Stimulated activated CD8-positive, alpha-beta memory T cell treated with anti-CD3 and anti-CD28 coated beads, Interleukin-2, amount 100 ng/mL, for 48 hours (primary cell): ENCODE measurements at places on chromosomes 1 and 21.

DNA sequence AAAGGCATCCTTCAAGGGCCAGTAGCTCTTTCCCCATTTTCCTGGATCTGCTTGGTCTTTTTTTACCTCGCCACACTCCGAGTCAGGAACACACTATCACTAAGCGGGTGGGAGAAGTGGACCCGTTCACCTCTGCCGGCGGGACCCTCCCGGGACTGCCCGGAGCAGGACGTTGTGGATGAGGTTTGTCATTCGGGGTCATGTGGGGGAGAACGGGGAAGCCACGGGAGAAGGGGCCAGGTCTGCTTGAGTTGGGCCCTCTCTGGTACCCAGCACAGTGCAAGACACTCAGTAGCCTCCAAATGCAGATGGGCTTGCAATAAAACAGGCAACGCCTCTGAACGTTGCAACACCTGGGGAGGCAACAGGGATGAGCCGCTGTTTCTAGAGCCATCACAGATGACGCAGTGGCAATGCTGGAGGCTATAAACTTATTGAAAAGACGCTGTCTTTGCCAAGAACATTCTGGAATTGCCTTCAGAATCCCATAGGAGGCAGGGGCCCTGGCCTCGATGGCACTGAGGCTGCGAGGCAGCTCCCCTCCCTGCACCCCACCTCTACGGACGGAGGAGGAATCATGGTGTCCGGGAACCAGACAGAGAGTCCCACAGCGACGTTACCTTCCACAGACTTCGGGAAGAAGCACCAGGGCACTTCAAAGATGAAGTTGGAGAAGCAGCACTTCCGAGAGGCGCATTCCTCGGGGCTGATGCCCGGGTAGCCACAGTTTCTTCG is 3.8 kb downstream of the TFF2 start:
- no peak for DNase-seq

DNA sequence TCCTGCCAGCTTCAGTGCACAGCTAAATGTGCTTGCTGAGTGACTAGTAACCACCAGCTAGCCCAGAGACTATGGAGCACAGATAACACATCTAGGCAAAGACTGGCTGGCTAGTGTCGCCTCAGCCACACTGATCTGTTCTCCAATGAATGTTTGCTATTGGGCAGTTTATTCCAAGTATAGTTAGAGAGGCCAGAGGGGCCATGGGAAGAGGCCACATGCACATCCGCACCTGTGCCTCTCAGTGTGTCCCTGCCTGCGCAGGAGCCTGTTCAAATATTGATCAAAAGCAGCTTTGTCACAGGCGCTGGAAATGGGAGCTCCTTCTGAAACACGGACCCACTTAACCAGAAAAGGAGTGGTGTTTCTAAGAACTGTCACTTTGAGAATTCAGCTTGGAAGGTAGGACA is 51.3 kb upstream of the ATP1A1 start:
- DNase-seq, result no peak

- no peak for DNase-seq
Measured at GRCh38 chr1:17550729-17551584, 11.5 kb downstream of the ARHGEF10L start.

- DNase-seq, result peak; percentile 82
Measured at GRCh38 chr1:206784471-206784903, 12.2 kb upstream of the IL10 start.

DNA sequence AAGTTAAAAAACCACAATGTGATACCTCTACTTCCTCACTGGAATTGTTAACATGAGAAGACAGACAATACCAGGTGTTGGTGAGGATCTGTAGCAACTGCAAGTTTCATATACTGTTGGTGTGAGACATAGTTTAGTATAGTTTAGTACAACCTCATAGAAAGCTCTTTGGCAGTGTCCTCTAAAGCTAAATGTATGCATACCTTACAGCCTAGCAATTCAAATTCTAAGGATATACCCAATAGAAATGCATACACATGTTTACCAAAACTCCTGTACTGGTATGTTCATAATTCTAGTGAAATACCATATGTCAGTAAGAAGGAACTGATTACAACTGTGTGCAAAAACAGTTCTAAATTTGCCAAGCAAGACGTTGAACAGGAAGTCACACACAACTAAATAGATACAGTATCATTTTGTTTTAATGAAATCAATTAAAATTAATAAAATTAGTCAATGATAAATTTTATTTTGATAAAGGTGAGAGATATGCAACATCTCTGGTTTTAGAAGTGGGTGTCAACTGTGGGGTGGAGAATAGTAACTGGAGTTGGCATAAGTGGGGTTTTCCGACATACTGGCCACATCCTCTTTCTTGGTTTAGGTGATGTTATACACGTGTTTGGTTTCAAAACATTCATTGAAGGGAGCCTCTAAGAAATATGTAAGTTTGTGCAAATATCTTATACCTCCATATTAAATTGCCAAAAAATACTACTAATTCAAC is 450.7 kb downstream of the PTPRC start:
- no peak for DNase-seq

GRCh38 chr1:3018051-3018471 is 3.2 kb upstream of the ACTRT2 start:
- DNase-seq, result no peak

GRCh38 chr1:215076322-215076721 is 6.2 kb upstream of the KCNK2 start:
- DNase-seq, result no peak

GRCh38 chr1:147252540-147252939 is 10.1 kb downstream of the CHD1L start:
- DNase-seq, result no peak

DNA sequence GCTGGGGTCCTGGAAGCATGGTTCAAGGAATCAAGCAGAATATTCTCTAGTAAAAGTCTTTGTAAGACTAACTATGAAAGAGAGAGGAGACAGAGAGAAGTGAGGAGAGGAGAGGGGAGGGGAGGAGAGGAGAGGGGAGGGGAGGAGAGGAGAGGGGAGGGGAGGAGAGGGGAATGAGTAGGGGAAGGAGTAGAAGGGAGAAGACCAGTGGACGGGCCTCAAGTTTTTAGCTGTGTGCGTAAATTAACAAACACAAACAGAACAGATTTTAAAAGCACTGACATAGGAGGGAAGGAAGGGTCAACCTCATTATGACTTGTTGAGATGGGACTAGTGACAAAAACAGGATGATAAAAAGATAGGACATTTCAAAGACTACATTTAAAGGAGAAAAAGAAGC is 62.8 kb downstream of the ST3GAL3 start:
- no peak for DNase-seq

GRCh38 chr1:200038981-200039848 is 11.7 kb downstream of the NR5A2 start:
- no peak for DNase-seq

DNA sequence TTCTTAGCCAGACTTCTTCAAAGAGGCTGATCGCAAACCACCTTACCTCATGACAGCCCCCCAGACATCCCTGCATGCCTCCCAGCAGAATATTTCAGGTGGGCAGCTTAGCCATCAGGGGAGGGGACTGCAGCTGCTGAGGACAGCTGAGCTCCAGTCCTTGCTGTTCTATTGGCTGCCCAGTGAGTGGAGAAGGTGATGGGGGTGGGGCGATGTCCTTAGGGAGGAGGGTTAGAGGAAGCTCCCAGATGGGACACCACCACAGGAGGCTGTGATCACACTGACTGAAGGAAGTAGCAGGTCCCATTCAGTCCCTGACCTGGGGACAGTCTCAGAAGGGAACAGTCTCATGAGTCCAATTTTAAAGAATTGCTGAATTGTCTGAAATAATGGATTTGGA is 38.3 kb downstream of the GJA5 start:
- DNase-seq, result no peak

GRCh38 chr1:111660204-111661150 is 40.9 kb downstream of the RAP1A start:
- DNase-seq, result no peak

DNA sequence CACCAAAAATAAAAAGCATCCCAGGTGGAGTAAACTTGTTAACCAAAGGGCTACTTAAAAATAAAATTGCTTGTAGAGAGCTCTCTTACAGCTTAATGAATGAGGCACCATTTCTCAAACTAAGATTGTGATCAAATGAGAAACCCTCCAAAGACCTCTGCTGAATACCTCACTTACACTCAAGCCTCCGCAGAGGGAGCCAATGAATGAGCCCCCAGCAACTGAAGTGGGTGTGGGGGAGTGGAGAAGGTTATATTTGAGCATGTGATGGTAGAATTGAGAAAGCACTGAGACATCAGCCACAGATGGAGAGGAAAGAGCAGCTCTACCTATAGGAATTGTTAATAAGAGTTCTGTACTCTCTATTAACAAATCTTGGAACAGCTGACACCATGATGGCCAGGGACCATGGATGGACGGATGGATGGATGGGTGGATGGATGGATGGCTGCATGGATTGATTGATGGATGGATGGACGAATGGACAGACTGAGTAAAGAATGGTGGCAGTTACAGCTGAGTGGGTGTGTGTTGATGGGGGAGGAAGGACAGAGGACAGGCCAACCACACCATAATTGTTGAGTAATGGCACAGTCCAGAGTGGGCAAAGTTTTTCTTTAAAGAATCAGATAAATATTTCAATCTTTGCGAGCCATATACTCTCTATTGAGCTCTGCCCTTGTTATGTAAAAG is 20.3 kb upstream of the TIAM1 start:
- DNase-seq, result no peak

DNA sequence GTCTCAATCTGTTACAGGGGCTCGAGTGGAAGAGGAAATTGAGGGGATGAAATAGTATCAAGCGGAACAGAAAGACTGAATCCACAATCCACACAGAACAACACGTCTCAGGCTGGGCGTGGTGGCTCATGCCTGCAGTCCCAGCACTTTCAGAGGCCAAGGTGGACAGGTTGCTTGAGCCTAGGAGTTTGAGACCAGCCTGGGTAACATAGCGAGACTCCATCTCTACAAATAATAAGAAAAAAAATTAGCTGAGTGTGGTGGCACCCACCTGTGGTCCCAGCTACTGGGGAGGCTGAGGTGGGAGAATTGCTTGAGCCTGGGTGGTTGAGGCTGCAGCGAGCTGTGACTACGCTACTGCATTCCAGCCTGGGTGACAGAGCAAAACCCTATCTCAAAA is 25.7 kb downstream of the VPS26C start:
- DNase-seq, result no peak

- no peak for DNase-seq
Measured at GRCh38 chr1:21633992-21634805, 35.0 kb downstream of the RAP1GAP start.

DNA sequence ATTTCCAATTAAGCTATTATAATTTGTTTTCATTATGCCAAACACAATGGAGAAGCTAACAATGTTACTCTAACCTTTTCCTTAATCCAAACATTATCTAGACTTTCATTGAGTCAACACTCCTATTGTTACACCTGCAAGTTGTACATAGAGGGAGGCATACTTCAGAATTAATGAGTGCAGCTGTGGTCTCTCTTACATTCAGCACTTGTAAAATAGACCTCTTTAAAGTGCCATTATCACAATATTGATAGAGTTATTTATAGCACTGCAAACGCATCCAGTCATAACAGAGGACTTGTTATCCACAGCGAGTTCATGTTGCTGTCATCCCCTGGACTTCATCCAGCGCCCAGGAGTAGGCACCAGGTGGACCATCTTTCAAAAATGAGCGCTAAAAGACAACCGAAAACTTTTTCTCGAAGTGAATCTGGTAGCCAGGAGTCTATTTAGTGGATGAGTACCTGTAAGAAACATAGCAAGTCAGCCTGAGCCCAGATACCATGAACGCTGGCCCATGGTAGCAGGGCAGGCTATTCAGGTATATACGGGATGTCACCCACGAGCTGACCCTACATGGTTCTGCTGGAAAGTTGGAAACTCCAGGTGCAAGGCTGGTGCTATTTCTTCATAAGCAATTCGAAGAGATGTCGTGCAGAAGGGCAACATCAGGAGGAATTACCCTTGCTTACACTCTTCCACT is 70.6 kb upstream of the NFIA start:
- DNase-seq, result no peak

- peak; percentile 11 for DNase-seq
Measured at GRCh38 chr1:28115267-28115666, 26.9 kb upstream of the EYA3 start.

DNA sequence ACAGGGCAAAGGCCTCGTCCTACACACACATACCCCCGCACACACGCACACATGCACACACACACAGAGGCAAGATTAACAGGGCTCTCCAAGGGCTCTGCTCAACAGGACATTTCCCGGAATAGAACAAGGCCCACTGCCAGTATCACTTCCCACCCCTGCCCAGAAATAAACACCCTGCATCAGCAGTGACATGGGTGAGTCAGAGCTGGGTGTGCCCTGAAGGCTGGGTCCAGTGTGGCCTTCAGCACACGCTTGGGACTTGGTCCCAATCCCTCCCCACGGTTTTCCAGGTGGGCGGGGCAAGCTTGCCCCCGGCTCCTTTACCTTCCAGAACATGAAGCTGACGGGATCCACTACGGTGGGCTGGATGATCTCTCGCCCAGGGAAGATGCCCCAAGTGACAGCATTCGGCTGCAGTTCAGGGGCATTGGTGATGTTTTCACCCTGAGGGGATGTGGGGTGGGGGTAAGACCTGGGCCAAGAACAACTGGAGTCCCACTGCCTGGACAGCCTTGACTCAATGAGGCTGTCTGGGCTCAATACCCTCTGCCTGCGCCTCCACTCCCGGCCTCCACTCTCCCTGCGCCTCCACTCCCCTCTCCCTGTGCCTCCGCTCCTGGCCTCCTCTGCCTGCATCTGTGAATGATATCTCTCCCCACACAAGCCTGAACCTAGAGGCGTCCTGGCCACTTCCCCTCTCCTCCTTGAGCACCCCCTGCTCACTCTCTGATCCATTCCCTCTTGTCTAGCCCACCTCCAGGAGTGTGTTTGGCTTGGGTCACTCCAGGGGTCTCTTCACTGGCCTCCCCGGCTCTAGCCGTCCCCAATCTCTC is 14.7 kb downstream of the MTHFR start:
- no peak for DNase-seq

GRCh38 chr1:58620926-58621325 is 43.9 kb upstream of the TACSTD2 start:
- DNase-seq, result no peak

GRCh38 chr1:27393641-27394281 is 1.3 kb downstream of the GPR3 start:
- DNase-seq, result no peak

DNA sequence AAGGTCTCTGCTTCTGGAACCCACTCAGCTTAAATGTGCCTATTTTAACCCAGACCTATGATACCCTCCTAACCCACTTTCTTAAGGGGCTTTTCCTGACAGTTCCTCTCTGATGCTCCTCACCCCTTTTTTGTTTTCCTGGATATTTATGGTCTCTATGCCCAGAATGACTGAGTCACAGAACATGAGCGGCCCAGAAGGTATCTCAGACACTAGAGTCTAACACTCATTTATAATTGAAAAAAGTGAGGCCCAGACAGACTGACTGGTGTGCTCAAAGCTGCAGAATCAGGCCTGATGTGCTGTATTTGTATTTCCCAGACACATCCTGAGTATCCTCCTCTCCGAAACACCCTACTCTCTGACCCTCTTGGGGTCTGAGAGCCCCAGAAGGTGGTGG is 44.0 kb downstream of the LRRC71 start:
- DNase-seq, result no peak

DNA sequence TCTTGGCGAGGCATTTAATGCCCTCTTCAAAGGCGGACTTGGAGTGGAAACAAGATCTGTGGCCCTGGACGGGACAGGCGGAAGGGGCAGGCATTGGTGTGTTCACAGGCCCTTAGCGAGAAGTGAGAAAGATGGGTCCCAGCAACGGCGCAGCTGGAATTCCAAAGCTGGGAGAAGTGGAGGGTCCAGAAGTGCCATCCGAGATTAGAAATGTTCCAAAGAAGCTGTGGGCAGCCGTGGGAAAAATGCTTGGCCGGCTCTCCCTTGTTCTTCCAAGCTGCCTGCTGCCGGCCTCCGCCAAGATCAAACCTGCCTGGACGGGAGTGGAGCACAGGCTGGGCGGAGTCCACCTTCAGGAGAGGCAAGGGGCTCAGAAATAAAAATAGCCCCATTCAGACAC is 69.4 kb upstream of the ACTRT2 start:
- no peak for DNase-seq
